ENCODE measurements at places on chromosomes 11 and 22.

GRCh38 chr22:36467946-36468345 lies 13.5 kb downstream of the TXN2 start:
- peak; percentile 68 for DNase-seq

DNA sequence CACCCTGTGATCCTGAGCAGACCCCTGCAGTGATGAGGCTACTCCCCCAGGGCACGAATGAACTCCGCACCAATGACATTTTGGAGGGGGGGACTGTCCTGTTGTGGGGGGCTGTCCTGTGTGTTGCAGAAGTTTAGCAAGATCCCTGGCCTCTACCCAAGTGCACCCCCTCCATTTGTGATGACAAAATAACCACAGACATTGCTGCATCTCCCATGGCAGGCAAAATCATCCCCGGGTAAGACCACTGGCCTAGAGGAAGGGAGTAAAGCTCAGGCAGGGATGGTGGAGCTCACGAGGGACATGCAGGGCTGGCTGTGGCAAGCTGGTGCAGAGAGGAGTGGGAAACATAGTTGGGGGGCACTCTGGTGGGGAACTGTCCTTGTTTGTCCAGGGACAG lies 40.6 kb downstream of the NECTIN1 start:
- no peak for DNase-seq

- no peak for DNase-seq
These were observed 111.8 kb downstream of the PDE2A start for GRCh38 chr11:72562431-72562830.

DNA sequence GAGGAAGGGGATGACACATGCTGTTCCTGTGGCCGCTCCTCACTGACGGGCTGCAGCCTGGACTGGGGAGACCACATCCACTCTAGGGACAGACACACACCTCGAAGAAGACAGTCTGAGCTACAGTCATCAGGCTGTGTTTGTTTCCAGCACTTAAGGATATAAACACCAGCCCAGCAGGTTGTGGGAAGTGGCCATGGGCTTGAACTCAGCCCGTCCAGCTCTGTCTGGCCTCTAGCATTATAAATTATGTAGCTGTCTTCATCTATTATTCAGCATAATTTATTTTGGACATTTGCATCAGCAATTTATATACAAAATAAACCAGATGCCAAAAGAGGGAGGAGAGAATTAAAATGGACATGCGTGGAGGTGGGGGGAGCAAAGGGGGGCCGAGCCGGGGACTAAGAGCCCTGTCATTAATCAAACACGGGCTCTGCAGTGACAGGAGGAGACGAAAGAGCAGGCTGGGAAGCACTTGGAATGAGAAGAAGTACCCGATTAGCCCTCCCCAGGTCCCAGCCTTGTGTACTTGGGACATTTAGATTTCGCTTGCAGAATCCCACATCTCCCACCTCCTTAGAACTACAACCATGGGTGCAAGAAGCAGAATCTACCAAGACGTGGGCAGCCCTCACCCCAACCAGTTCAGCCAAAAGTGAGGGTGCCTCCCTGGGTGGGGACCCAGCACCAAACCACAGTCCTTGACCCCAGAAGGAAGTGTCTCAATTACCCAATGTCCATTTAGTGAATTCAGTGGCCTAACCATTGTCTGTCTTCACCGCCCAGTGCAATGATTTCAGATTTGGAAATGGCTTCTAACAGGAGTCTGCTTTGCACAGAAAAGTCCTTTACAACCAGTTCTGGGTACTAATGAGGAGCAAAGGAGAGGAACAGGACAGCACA lies 309.6 kb downstream of the OPCML start:
- no peak for DNase-seq

GRCh38 chr11:67820081-67820480 lies 145.7 kb upstream of the ALDH3B2 start:
- DNase-seq, result no peak

DNA sequence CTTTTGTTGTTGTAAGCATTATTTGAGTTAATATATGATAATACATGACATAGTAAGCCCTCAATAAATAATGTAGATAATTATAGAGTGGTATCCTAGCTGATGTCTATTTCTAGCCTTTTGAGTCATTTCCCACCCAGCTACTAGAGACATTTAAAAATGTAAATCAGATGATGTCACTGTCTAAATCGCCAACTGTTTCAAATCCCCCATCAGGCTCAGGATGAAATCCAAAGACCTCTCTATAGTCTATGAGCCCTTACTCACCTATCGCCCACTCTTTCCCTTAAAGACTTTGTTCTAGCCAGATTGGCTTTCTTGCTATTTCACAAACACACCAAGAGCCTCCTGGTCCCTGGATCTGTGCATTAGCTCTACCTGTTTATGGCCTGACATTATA lies 135.4 kb upstream of the PLET1 start:
- no peak for DNase-seq

- DNase-seq, result no peak
These were observed 23.3 kb upstream of the TFIP11 start for GRCh38 chr22:26535603-26535908.

DNA sequence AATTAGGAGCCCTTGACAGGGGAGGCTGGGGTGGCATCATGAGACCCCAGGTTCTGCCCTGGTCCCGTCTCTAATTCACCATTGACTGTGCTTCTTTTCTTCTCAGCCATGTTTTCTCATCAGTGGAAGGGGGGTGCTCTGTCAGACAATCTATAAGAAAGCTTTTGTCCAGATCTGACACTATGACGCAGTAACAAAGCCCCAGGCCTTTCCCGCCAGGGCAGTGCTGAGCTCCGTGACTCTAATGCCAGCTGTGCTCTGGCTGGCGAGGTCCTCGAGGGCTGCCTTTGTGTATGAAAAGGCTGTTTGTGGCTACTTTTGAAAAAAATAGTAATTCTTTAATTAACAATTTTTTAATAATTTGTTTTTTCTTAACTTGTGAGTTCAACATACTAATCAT lies 3.2 kb downstream of the CD6 start:
- peak; percentile 36 for DNase-seq
